ENCODE measurements at places on chromosomes 6 and 20. TPM values are rescaled to one million over a fixed set of nuclear protein-coding genes. Genes with fewer than 3 reads are reported as not detected.

DNA sequence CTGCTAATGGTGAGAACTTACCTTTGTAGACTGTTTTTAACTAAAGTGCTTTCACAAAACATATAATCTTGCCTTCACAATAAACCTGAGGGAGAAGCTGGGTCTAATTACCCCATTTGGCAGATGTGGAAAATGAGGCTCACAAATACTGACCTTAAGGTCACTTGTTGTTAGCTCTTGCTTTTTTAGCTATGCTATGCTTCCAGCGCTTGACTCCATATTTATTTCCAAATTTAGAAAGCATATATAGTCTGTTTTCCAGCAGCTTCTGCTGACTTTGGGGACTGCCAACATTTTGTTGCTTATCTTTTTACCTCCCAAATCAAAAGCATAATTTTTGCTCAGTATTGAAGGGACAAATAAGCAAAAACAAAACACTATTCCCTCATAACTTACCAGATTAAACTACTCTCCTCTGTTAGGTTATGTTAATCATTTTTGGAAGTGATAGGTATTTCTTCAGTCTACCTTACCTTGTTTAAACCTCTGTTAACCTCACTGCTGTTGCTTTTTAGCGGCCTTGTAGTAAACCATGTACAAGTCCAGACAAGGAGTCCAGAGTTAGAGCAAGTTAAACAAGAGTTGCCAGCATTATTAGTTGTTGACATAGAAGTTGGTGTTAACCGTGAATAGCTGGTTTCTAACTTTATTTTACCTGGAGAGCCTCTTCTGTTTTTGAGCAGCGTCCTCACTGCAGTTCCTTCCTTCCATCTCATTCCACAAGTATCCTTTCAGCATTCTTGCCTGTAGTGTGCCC lies 4.9 kb upstream of the BTBD3 start:
- no peak for DNase-seq

GRCh38 chr20:36092398-36093024 lies 62.0 kb upstream of the EPB41L1 start:
- DNase-seq: no peak

GRCh38 chr6:158839796-158840195 lies 20.6 kb upstream of the EZR start:
- no peak for DNase-seq

DNA sequence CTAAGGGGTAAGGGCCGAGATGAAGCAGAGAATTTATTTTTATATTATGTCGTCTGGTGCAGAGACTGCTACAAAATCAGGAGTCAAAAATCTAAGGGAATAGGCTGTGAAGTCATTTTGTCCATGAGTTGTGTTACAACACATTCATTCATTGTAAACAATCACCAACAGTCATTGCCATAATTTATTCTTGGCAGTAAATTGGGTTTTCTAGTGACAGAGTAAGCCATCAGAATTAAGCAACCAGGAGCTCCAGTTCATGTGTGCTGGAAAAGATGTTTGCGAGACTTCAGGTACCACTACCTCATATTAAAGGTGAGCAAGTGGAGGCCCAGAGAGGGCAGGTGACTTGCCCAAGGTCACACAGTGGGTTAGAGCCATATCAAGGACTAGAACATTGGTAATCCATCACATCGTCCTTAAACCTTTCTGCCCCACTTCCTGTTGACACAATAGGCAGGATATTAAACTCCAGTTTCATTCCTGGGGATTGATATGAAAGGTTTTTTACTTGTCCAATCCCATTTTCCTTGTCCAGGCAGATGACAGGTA lies 46.0 kb downstream of the E2F3 start:
- no peak for DNase-seq

GRCh38 chr6:158061361-158061708 lies 79.7 kb downstream of the SYNJ2 start:
- DNase-seq: no peak

DNA sequence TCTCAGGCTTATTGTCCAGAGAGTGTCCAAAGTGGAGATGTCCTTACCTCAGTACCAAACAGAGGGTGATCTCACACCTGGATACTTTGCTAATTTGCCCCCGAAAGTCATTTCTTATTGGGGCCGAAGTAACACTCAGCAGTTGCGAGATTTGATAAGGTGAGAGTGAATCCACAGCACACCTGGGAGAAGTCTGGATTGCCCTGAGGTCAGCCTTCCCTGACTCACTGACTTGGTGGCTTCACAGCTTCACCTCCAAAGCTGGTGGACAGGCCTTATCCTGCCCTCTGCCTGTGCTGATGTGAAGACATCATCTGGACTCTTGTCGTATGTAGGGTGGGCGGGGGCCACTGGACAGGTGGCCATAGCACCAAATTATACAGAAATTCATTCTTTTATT lies 101.9 kb upstream of the ARMC2 start:
- DNase-seq: no peak

DNA sequence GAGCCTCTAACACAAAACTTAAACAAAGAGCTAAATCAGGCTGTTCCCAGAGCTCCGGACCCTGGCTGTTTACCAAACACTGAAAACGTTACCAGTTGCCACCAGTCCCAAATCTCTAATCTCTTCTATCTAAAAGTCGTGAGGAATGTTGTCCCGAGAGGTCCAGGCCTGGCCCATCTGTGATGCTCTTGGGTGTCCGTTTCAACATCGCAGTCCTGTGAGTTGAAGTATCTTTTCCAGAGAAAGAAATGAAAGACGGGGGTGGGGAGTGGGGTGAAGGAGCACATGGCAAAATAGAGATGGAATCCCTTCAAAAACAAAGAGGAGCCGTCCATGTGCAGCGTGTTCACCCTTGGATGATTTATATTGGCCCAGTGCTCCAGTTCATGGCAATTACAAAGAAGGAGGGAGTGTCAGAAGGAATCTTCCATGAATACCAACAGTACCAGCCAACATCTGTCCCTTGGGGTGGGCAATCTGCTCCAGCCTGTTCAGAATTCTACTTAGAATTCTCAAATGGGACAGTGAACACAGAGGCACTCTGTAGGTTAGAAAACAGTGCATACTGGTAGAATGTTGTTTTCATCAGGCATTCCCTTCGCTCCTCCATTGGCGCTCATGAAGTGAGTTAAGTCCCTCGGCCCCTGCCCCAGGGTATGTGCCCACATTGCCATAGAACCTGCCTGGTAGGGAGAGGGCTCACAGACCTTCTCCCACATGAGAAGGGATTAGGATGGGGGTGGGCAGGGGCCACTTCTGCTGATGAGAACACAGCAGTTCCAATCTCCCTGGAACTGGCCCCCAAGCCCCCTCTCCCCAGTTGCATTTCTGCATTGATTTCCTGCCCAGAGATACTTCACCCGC lies 112.1 kb downstream of the LY86 start:
- DNase-seq: no peak

DNA sequence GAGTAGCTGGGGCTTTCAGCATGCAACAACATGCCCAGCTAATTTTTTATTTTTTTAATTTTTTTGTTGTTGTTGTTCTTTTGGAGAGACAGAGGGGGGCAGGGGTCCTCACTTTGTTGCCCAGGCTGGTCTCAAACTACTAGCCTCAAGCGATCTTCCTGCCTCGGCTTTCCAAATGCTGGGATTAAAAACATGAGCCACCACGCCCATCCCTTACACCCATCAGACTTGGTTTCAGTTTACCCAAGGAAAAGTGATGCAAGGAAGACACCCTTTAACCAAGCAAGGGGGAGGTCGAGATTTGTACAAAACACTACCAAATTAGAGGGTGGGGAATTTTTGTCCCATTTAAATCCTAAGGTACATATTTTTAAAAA lies 210.1 kb downstream of the ARHGAP18 start:
- no peak for DNase-seq

DNA sequence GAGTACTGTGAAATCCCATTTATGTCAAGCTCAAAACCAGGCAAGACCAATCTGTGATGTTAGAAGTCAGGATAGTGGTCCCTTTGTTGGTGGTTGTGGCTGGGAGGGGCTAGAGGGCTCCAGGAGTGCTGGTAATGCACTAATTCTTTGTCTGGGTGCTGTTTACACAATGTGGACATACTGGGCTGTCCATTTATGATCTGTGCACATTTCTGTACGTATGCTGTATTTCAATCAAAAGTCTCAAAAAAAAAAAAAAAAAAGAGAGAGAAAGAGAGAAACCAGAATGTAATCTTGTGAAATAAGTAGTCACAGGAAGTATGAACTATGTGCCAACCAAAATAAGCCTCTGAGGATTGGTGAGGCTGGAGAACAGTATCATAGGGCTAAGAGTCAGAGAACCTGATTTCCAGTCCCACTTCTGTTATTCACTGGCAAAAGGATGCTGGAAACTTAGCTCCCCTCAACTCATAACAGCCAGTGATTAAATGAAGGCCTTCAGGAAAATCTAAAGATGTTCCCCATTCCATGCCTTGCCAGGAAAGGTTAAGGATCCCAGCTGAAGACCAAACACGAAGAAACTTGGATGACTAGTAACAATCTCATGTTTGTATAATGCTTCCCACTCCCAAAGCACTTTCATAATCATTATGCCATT lies 19.6 kb upstream of the TRAM2 start:
- DNase-seq: peak; percentile 88

- no peak for DNase-seq
Observed at GRCh38 chr20:42179768-42180167, 561.6 kb upstream of the CHD6 start.

- peak; percentile 10 for DNase-seq
Observed at GRCh38 chr6:150999107-150999506, 133.6 kb downstream of the MTHFD1L start.

DNA sequence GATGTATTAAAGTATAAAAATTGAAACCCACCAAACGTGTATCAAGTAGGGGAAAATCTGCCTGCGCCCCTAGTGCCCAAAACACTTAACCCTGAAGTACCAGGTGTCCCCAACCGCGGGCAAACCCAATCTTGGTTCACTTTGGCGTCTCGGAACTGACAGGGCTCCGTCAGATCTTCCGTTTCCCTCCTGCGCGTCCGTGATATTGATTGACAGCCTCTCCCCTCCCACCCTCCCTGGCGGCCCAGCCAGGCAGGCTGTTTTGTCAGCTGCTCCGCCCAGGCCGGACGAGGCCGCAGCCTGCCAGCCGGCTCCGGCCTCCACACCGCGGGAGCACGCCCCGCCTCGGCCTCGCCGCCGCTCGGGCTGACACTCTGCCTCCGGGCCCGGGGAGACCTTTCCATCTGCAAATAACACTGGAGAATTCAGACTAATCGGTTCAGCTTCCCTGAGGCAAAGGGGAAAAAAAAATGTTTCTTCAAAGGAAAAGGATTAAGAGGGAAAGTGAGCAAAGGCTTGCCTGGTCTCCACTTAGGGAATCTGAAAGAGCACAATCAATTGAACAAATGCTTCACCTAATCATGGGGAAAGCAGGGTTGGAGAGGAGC lies 234.9 kb upstream of the MCHR2 start:
- peak; percentile 50 for DNase-seq

DNA sequence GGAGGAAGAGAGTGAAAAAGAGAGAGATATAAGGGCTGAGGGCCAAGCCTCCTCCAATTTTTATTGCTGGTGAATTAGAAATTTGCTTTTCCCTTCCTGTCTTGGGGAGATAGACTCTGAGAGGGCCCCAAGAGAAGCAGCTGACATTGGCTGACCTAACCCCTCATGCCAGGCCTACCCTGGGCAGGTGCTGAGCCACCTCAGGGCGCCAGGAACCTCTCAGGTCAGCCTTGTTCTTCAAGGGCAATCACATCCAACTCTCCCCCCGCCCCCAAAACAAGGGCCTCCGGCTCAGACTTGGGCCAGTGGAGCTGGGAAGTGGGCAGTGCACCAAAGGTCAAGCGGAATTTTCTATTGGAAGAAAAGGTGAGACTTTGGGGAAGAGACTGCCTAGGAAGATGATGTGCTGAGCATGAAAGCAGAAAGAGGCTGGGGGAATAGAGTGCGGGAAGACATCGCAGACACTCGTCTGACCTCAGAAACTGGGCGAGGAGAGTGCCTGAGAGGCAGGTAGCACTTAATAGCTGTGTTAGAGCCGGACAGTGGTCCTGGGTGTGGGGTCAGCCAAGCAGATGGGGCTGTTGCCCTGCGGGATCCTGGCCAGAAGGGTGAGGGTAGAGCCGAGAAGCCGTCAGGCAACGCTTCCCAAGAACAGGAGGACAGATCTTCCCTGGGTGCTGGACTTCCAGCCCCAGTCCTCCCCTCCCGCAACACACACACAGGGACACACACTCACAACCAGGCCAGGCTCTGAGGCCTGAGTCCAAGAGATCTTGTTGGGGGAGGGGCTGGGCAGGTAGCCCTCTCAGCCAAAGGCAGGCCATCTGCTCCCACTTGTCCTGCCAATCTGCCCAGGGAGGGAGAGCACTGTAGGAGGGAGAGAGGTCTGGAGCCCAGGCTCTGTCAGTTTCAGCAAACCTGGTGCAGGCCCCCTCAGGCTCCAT lies 3.7 kb upstream of the FASTKD5 start:
- no peak for DNase-seq

DNA sequence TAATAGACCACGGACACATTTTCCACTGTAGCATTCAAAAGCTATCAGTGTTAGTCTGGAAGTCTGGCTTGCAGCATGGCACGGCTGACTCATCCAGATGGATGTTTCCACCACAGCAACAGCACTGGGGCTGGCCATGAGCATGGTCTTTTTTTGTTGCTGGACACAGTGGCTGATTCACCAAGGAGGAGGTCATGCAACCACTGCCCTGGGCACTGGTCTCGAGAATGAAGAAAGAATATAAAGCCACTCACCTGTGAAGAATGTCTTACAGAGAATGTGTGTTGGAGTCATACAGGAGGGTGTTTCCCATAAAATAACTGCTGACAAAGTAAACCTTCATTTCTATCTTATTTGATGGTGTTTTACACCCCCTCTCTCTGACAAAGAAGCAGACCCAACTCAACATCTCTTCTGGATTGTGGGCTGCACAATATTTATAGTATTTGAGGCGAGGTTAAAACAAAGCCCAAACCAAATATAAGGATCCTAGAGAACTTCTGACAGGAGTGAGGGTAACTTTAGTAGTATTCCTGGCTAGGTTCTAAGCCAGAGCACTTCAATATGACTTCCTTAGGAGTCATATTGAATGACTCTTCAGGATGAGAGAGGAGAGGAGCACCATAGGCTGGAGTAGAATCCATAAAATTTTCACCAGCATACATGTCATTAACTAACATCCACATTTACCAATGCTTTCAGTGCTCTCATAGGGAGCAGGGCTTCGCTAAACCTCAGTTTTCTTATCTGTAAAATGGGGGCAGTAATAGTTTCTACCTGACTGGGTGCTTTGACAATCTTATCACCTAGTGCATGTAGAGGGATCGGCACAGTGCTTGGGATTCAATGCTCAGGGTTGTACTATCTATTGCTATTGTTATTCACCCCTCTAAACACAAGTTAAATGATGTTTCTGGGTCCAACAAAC lies 121.4 kb downstream of the KIF13A start:
- peak; percentile 94 for DNase-seq

- DNase-seq: peak; percentile 57
Observed at GRCh38 chr6:149499066-149499465, 14.3 kb upstream of the ZC3H12D start.

- no peak for DNase-seq
Observed at GRCh38 chr6:146885708-146886457, 287.1 kb downstream of the ADGB start.

Gene CPXM1
- total RNA-seq: 3.8 TPM

Gene PGC
- not detected for total RNA-seq

Gene TMEM74B
- total RNA-seq: not detected

Gene CD24
- 4.5 TPM for total RNA-seq

Gene OLIG3
- 0.74 TPM for total RNA-seq

Gene KIF13A
- 86.8 TPM for total RNA-seq

Gene SYS1
- 29.4 TPM for total RNA-seq

Gene UBD
- total RNA-seq: not detected

Gene TMEM200A
- total RNA-seq: 61.5 TPM

Gene PTP4A1
- total RNA-seq: 46.1 TPM
